CD14-positive monocyte (primary cell): ENCODE measurements at places on chromosomes 3 and 15. TPM values are rescaled to one million over a fixed set of nuclear protein-coding genes. Genes with fewer than 3 reads are reported as not detected.

TMEM40 gene
- polyA plus RNA-seq: not detected in 2 replicates

SMCO1 gene
- not detected in 2 replicates for polyA plus RNA-seq

CYP11A1 gene
- not detected in 2 replicates for polyA plus RNA-seq

CCDC54 gene
- polyA plus RNA-seq: not detected

INKA1 gene
- polyA plus RNA-seq: 1.3 TPM

ALG1L2 gene
- not detected in 2 replicates for polyA plus RNA-seq

ANO10 gene
- polyA plus RNA-seq: 21.6 TPM

LRRIQ4 gene
- polyA plus RNA-seq: not detected

RBMS3 gene
- not detected in 2 replicates for polyA plus RNA-seq

GORASP1 gene
- polyA plus RNA-seq: 86.9 and 105 TPM in 2 replicates

CMTM8 gene
- polyA plus RNA-seq: 0.46 TPM

CLASP2 gene
- 13.9 TPM for polyA plus RNA-seq

RPL39L gene
- 3.1 TPM for polyA plus RNA-seq

- H3K4me1 ChIP-seq: no peaks in the 10 kb centered on the region
- H3K27me3 ChIP-seq: no peaks in the 10 kb centered on the region
- no peak for DNase-seq
These were observed 28.3 kb upstream of the TASOR start for GRCh38 chr3:56711344-56711743.

DNA sequence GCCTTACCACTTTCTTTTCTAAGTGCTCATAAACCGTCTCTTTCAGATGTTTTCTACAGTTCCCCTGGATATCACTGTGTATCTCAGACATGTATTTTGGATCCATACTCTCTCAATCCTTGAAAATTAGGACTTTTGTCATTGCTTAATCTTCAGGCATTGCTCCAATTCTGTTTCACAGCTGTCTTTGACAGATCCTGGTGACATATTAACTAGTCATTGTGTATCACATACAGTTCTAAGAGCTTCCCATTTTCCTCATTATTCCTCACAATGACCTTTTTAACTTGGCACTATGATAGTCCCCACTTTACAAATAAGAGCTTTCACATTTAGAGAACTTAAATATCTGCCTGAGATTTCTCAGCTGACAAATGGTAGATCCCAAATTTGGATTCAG is 151.7 kb downstream of the CLSTN2 start:
- H3K36me3 ChIP-seq: no peaks in the 10 kb centered on the region
- H3K27me3 ChIP-seq: no peaks in the 10 kb centered on the region
- no peak overlapping the region for H3K4me3 ChIP-seq
- no peaks in the 10 kb centered on the region for H3K4me1 ChIP-seq
- H3K27ac ChIP-seq: no peak overlapping the region
- no peak for DNase-seq

- peaks cover 43% of the 10 kb centered on the region for H3K4me1 ChIP-seq
- no peaks in the 10 kb centered on the region for H3K36me3 ChIP-seq
- no peak overlapping the region for H3K4me3 ChIP-seq
These were observed 2.2 kb downstream of the P2RY14 start for GRCh38 chr3:151276038-151276686.

DNA sequence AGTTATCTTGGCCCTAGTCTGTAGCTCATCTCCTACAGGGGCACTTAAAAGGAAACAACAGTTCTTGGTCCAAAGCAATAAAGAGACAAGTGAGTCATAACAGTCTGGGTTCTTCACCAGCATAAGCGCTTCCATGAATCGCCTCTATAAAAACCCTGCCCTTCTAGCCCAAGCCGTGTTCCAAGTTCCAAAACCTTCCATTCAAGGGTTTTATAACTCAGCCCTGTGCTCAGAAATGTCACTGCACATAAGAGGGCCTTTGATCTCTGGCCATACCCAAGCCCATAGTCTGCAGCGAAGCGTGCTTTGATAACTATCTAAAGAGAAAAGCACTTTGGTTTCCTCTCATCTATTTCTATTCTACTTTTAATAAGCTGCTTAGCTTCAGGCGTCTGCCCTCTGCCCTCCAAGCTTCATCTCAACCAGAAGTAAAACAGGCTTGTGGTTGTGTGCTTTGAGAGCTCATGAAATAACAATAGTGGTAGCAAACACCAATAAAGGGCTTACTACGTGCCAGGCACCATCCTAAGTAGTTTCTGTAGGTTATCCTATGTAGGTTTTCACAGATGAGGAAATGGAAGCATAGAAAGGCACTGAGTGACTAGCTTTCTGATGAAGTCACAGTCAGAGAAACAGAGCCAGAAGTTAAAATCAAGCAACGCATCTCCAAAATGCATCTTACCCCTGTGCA is 64.0 kb upstream of the AKAP13 start:
- no peaks in the 10 kb centered on the region for H3K27me3 ChIP-seq
- no peak for DNase-seq
- peaks cover 13% of the 10 kb centered on the region for H3K4me1 ChIP-seq
- no peak overlapping the region for H3K4me3 ChIP-seq
- H3K36me3 ChIP-seq: no peaks in the 10 kb centered on the region

GRCh38 chr15:55407498-55408011 is 604 bp downstream of the CCPG1 start:
- peak; percentile 47 for DNase-seq
- no peaks in the 10 kb centered on the region for H3K27me3 ChIP-seq
- peak overlapping the region; percentile 83 for H3K4me3 ChIP-seq
- no peaks in the 10 kb centered on the region for H3K36me3 ChIP-seq
- peak overlapping the region; percentile 92 for H3K27ac ChIP-seq
- peaks cover 58% of the 10 kb centered on the region for H3K4me1 ChIP-seq

- peaks cover 4% of the 10 kb centered on the region for H3K4me1 ChIP-seq
- no peak overlapping the region for H3K27ac ChIP-seq
- no peak overlapping the region for H3K4me3 ChIP-seq
- no peak for DNase-seq
These were observed 15.8 kb upstream of the ABHD17C start for GRCh38 chr15:80679167-80679803.

GRCh38 chr3:2802429-2802828 is 307.7 kb downstream of the IL5RA start:
- H3K27ac ChIP-seq: no peak overlapping the region
- no peak for DNase-seq
- no peaks in the 10 kb centered on the region for H3K4me1 ChIP-seq
- H3K36me3 ChIP-seq: no peaks in the 10 kb centered on the region
- H3K4me3 ChIP-seq: no peak overlapping the region
- no peaks in the 10 kb centered on the region for H3K27me3 ChIP-seq

GRCh38 chr15:70240082-70240481 is 142.4 kb upstream of the TLE3 start:
- peaks cover 32% of the 10 kb centered on the region for H3K4me1 ChIP-seq
- H3K36me3 ChIP-seq: no peaks in the 10 kb centered on the region
- H3K27ac ChIP-seq: no peak overlapping the region
- no peak overlapping the region for H3K4me3 ChIP-seq
- no peak for DNase-seq
- no peaks in the 10 kb centered on the region for H3K27me3 ChIP-seq

GRCh38 chr15:62280625-62281024 is 115.5 kb upstream of the C2CD4B start:
- no peak for DNase-seq
- no peaks in the 10 kb centered on the region for H3K36me3 ChIP-seq

- peaks cover 77% of the 10 kb centered on the region for H3K4me1 ChIP-seq
- DNase-seq: peak; percentile 92
- H3K36me3 ChIP-seq: peaks cover 35% of the 10 kb centered on the region
- H3K27me3 ChIP-seq: no peaks in the 10 kb centered on the region
- H3K27ac ChIP-seq: peak overlapping the region; percentile 99
These were observed 3.5 kb downstream of the ZNF710 start for GRCh38 chr15:90004671-90005070.

- H3K36me3 ChIP-seq: no peaks in the 10 kb centered on the region
- DNase-seq: no peak
- H3K27me3 ChIP-seq: no peaks in the 10 kb centered on the region
- H3K4me3 ChIP-seq: no peak overlapping the region
- no peak overlapping the region for H3K27ac ChIP-seq
- no peaks in the 10 kb centered on the region for H3K4me1 ChIP-seq
These were observed 39.9 kb upstream of the ULK4 start for GRCh38 chr3:42001777-42002176.

GRCh38 chr3:184672977-184673870 is 38.6 kb downstream of the MAGEF1 start:
- no peak for DNase-seq
- no peak overlapping the region for H3K27ac ChIP-seq
- no peak overlapping the region for H3K4me3 ChIP-seq
- no peaks in the 10 kb centered on the region for H3K36me3 ChIP-seq
- peaks cover 37% of the 10 kb centered on the region for H3K4me1 ChIP-seq
- no peaks in the 10 kb centered on the region for H3K27me3 ChIP-seq

GRCh38 chr15:73564255-73564654 is 68.9 kb downstream of the NPTN start:
- peaks cover 65% of the 10 kb centered on the region for H3K36me3 ChIP-seq
- peak; percentile 69 for DNase-seq
- H3K4me1 ChIP-seq: peaks cover 24% of the 10 kb centered on the region
- no peaks in the 10 kb centered on the region for H3K27me3 ChIP-seq
- H3K27ac ChIP-seq: no peak overlapping the region
- H3K4me3 ChIP-seq: no peak overlapping the region

GRCh38 chr3:113251817-113252216 is 40.5 kb downstream of the BOC start:
- H3K4me3 ChIP-seq: no peak overlapping the region
- DNase-seq: no peak
- H3K4me1 ChIP-seq: peaks cover 10% of the 10 kb centered on the region
- no peak overlapping the region for H3K27ac ChIP-seq
- no peaks in the 10 kb centered on the region for H3K36me3 ChIP-seq
- no peaks in the 10 kb centered on the region for H3K27me3 ChIP-seq

DNA sequence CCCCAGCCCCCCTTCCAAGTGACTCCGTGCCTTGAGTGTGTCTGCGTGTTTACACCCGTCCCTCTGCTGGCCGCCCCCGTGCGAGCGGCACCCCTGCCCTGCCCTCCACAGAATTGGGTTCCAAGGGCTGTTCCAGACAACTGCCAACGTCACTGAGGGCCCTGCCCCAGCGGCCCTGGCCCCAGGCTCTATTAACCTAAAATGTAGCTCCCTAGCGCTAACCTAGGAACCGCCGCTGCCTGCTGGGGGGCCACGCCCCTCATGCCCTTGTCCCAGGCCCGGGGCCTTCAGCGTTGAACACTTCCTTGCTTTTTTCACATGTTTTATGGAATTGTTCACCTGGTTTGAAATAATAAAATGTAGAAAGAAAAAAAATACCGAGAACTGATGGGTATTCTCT is 10.0 kb upstream of the SEMA3B start:
- H3K36me3 ChIP-seq: peaks cover 56% of the 10 kb centered on the region
- H3K4me3 ChIP-seq: no peak overlapping the region
- peaks cover 30% of the 10 kb centered on the region for H3K4me1 ChIP-seq

DNA sequence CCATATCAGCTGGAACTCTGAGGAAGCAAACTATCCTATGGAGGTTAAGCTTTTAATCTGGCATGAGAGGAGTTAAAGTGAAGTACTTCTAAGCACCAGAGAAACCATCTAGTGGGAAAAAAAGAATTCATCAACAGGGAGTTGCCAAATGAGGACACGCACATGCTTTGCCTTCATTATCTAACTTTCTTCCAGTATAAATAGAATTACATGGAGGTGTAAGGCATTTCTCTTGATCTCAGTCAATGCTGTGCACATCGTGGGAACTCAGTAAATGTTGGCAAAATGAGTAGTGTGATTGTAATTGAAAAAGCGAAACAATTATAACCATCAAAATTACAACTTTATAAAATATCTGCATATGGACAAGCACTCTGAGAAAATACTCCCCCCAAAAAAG is 8.0 kb upstream of the GSK3B start:
- no peaks in the 10 kb centered on the region for H3K4me1 ChIP-seq
- no peak for DNase-seq
- H3K27ac ChIP-seq: no peak overlapping the region

DNA sequence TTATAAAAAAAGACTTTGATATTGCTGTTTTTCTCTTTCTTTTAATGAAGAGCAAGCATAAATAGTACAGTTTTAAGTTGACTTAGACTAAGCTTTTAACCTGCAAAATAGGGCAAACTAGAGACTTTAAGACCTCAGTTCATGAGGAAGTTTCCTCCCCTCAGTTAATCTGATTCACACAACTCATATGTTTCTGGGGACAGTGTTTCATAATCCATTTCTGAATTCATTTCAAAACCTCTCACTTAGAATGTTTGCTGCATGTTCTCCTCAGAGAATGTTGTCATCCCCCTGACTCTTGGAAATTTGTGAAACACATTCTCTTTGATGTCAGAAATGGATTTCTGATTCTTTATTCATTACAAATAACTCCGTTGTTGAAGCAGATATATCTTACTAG is 79.3 kb upstream of the SKOR1 start:
- no peaks in the 10 kb centered on the region for H3K36me3 ChIP-seq
- peaks cover 34% of the 10 kb centered on the region for H3K4me1 ChIP-seq
- peak overlapping the region; percentile 81 for H3K27ac ChIP-seq
- DNase-seq: peak; percentile 74

GRCh38 chr3:77412021-77412438 is 372.1 kb downstream of the ROBO2 start:
- no peaks in the 10 kb centered on the region for H3K4me1 ChIP-seq
- no peak overlapping the region for H3K4me3 ChIP-seq
- H3K27me3 ChIP-seq: no peaks in the 10 kb centered on the region
- DNase-seq: no peak

- no peak for DNase-seq
- H3K27ac ChIP-seq: no peak overlapping the region
- no peaks in the 10 kb centered on the region for H3K36me3 ChIP-seq
- no peak overlapping the region for H3K4me3 ChIP-seq
These were observed 379.6 kb downstream of the MECOM start for GRCh38 chr3:169283951-169284350.
